NCI-H2081 treated with DMSO at 0.1 percent for 48 hours (cell line): ENCODE measurements at places on chromosomes 2 and 18.

GRCh38 chr2:127256381-127256780, 36.3 kb upstream of the CYP27C1 start:
- no peak for DNase-seq

DNA sequence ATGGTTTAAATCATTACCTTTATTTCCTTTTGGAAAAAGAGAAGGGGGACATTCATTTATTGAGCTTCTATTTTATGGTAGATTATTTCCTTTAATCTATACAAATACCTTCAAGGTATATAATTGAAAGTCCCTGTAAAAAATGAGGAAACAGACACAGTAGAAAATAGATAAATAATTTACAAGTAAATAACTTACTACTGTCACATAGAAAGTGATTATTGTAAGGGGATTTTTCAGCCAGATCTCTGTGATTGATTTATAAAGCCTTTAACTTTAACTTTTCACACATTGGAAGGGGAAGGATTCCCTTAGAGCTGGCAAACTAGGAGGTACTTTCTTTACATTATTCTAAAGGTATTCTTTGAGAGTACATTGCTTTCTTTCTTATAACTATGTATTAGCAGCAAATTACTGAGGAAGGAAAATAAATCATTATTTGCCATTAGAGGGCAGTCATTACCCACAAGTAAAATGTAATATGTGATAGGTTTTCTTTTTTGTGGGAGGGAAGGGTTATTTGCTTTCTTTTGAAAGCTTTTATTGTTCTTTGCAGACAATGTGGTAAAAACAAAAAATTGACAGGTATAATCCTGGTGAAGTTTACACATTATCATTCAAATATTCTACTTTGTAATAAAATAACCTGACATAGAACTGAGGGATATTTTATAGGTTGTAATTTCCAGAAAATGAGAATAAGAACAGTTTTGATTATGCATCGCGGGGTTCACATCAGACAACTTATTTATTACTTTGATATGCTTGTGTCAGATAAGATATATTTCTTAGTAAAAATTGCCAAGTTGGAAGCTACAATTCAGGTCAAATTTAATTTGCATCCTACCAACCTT, 24.8 kb upstream of the RPE start:
- no peak for DNase-seq

DNA sequence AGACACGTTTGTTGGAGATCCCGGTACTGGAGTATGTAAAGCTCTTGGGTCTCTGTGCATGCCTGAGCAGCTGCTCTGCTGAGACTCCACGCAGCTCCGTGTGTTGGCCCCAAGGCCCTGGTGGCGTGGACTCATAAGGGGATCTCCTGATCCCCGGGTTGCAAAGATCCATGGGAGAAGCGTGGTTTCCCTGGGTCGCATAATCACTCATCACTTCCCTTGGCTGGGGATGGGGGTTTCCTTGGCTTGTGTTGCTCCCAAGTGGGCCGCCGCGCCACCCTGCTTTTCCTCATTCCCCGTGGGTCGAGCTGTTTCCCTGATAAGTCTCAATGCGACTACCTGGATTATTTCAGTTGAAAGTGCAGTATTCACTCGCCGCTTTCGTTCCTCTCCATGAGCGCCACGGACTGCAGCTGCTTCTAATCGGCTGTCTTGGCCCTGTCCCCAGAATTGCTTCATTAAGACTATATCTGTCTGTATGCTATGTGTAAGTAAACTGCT, 76.0 kb downstream of the EPC2 start:
- DNase-seq, result peak; percentile 40

DNA sequence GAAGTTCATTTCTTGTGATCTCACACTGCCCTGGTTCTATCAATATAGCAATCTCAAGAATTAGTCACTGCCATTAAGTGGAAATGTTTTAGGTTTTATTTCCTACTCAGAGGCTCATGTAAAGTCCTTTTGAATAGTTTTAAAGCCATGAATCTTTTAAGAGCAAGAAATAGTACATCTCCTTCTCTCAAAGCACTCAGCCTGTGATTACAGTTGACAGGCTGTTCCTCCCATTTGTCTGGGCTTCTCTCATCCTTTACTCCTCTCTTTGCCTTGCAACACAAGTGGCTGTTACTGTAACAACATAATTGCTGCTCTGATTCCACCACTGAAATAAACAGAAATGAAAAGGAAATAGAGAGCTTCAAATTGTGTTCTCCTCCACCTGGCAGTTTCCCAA, 18.4 kb downstream of the GRP start:
- DNase-seq, result no peak

DNA sequence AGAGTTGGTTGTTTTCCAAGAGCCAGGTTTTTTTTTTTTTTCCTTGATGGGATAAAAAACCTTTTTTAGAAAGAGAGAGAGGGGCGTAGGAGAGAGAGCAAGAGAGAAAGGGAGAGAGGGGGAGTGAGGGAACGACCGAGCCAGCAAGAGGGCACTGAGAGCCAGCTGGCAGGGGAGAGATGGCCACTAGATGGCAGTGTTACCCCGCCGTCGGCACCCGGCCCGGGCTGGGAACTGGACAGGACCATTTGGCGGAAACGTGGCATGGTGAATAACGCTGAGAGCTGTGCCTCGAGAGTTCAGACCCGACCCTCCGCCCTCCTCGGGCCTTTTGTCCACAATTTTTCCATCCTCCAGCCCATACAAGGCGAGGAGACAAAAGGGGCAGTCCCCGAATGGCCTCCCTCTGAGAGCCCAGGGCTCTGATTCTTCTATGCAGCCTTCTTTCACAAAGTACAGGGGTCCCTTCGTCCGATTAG, 286.7 kb upstream of the VRK2 start:
- peak; percentile 87 for DNase-seq

GRCh38 chr2:205235434-205235833, 446.9 kb upstream of the NRP2 start:
- DNase-seq, result no peak

DNA sequence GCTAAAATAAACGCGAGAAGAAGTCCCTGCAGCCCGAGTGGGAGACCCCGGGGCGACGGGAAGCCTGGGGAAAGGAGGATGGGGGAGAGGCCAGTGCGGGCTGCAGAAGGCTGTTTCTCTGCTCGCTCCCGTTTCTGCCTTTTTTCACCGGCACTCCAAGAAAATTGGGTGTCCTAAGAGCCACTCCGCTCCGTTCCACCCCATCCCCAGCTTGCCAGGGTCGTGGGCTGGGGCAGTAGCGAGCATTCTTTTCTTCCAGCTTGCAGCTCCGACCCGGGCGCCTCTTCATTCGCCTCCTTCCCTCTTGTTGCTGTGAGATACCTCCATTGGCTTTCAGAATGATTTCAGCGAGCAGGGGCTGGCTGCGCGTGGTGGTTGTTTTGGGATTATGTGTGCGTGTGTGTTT, 1.1 kb downstream of the HOXD3 start:
- no peak for DNase-seq

- no peak for DNase-seq
Measured at GRCh38 chr2:196449083-196449482, 190.4 kb upstream of the CCDC150 start.

DNA sequence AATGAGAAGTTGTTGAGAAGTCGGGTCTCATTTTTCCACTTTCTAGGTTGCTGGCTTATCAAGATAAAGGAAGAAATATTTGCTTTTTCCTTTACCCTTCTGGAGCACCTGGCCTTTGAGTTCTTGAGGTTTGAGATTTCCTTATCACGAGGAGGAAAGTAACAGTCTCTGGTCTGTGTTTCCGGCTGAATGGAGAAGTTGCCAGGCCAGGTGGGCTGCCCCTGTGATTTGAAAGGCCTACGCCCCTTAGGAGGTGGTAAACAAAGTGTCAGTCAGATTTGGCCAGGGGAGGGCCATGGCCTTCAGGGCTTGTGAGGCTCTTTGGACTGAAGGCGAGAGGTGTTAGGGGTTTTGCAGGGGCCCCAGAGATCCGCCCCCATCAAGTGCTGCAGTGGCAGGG, 156.7 kb upstream of the HAAO start:
- DNase-seq, result no peak

DNA sequence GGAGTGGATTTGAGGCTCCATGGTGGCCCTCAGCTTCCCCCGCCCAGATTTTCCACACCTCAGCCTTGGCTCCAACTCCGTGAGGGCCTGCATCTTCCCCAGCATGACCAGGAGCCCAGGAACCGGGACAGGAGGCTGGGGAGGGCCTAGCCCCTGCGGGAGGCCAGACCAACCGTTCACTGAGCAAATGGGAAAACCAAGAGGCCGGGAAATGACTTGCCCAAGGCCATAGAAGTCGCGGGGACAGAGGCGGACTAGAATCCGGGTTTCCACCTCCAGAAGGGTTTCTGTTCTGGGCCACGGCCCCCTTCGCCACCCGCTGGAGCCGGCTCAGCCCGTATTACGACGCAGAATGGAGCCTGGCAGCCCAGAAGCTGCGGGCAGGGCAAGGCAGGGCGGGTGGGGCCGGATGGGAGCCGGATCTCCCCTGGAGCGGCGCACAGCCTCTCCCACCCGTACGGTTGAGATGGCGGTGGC, 7.9 kb upstream of the CRYBA2 start:
- no peak for DNase-seq

GRCh38 chr2:42249887-42250286, 80.7 kb downstream of the EML4 start:
- DNase-seq, result peak; percentile 94

DNA sequence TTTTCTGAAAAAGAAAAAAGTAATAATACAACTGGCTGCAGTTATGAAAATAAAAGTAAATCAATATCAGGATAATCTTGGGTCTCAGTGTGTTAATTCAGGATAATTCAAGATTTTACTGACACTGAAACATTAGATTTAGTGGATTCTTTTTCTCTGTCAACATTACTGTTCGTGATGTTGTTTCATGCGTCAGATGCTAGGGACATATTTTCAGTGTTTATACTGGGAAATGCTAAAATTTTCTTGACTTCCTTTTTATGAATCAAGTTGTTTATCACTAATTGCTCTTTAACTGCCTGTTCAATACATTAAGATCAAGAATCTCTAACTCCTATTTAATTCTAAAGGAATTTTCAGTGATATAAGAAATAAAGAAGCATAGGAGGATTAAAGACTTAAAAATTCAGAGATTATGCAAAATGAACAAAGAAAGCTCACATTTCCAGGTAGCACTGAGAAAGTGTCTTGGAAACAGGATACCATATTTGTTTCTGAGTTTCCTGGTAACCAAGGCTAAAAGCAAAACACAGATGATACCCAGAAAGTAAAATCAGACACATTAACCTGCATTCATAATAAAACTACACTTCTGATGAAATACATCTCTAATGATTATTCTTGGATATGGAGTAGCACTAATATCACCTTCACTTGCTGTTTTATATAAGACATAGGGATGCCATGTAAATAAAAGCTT, 174.0 kb downstream of the ARL4C start:
- no peak for DNase-seq

GRCh38 chr2:96099861-96100798, 16.2 kb downstream of the ADRA2B start:
- DNase-seq, result no peak

DNA sequence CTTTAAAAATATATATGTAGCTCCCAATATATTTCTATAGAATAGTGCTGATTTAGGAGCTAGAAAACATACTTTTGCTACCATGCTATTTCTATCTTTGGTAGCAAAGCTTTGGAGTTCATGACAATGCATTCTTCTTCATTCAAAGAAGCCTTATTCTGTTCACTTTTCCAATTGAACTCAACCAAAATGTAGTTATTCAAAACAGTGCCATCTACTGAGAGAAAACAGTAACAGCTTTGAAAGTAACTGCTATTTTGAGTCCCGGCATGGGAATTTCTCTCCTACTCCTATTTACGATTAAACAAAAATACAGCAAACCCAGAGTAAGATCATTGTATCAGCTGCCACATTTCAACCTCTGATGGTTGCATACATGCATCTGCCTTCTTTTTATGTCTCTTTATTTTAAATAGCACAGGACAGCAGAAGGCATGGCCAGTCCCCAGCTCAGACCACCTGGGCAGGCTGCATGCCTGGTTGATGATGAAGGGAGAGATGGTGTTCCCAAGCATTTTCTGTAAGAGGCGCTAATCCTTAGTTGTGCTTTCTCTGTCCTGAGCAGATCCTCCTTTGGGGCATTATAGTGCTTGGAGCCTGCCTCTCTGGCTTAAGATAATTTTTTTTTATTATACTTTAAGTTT, 69.7 kb upstream of the SULT1C3 start:
- DNase-seq, result no peak

GRCh38 chr2:62787386-62787785, 81.9 kb downstream of the EHBP1 start:
- DNase-seq, result peak; percentile 24

- DNase-seq, result no peak
Measured at GRCh38 chr2:232875256-232876121, 5.4 kb downstream of the SNORC start.

- no peak for DNase-seq
Measured at GRCh38 chr2:127451981-127452380, 33.8 kb downstream of the PROC start.

DNA sequence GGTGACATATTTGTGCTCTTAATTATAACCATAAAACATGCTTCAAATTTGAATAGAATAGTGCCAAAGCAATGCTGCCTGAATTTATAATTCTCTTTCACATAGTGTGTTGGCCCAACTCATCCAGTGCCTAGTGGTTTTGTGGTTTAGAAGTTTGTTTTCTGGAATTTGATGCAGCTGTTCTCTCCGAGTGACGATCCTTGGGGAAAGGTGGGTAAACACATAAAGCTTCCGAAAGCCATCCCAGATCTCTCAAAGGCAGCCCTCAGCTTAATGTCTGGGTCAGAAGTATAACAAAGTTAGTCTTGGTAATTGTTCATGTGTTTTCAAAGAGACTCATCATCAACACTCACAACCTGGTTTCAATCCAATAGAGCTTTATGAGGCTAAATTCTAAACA, 235.6 kb upstream of the CDH2 start:
- DNase-seq, result no peak
